ENCODE measurements at places on chromosomes 2 and 18. TPM values are rescaled to one million over a fixed set of nuclear protein-coding genes. Genes with fewer than 3 reads are reported as not detected.

The SERPINB13 gene
- not detected for total RNA-seq

The FOXD4L1 gene
- total RNA-seq: 0.43 TPM

The HOXD13 gene
- total RNA-seq: not detected

The ATAD2B gene
- total RNA-seq: 12.8 TPM

The ALK gene
- not detected for total RNA-seq

The IL37 gene
- total RNA-seq: 1.7 TPM

The ARMC9 gene
- 23.4 TPM for total RNA-seq

The IKZF2 gene
- total RNA-seq: 22.2 TPM

The PROKR1 gene
- not detected for total RNA-seq

The TMEM150A gene
- total RNA-seq: 5.3 TPM

The SIX3 gene
- 1.4 TPM for total RNA-seq

The GALM gene
- 26.3 TPM for total RNA-seq

The SCYGR4 gene
- not detected for total RNA-seq

The VSNL1 gene
- not detected for total RNA-seq

The GAD1 gene
- total RNA-seq: 4.3 TPM

The RTP5 gene
- not detected for total RNA-seq

The HMSD gene
- not detected for total RNA-seq

The GKN1 gene
- not detected for total RNA-seq

The PDE1A gene
- total RNA-seq: 0.30 TPM

The POTEC gene
- total RNA-seq: not detected

The PLGLB2 gene
- total RNA-seq: 1.9 TPM

The CGREF1 gene
- total RNA-seq: 0.37 TPM

The PLCL1 gene
- total RNA-seq: not detected

The PDCD1 gene
- not detected for total RNA-seq

The TWIST2 gene
- 5.0 TPM for total RNA-seq

The SULT1C2 gene
- total RNA-seq: 2.1 TPM

The TUBA4B gene
- not detected for total RNA-seq

The SNED1 gene
- total RNA-seq: 9.6 TPM

The CPO gene
- total RNA-seq: not detected

The PSTPIP2 gene
- not detected for total RNA-seq

The SGPP2 gene
- total RNA-seq: 0.57 TPM

The NXPH2 gene
- not detected for total RNA-seq

The OTOS gene
- total RNA-seq: not detected

The TMBIM1 gene
- 187 TPM for total RNA-seq

The CNTNAP5 gene
- total RNA-seq: not detected

The ITGB6 gene
- total RNA-seq: 24.3 TPM

The GYPC gene
- not detected for total RNA-seq

The RAB17 gene
- total RNA-seq: 86.3 TPM

The ALPI gene
- total RNA-seq: not detected

The MAB21L4 gene
- total RNA-seq: 68.8 TPM

The OXER1 gene
- total RNA-seq: not detected

The SMIM21 gene
- not detected for total RNA-seq

The ASB18 gene
- not detected for total RNA-seq

The IL1RL1 gene
- 0.55 TPM for total RNA-seq

The XDH gene
- total RNA-seq: 5.7 TPM

The IL36A gene
- not detected for total RNA-seq

The NTSR2 gene
- not detected for total RNA-seq

The MYO1B gene
- 48.5 TPM for total RNA-seq

The PTPRM gene
- total RNA-seq: 32.5 TPM

Measured in PC-9 (cell line).